ENCODE measurements at places on chromosomes 13 and 19.
A peak's percentile ranks its signal among the peaks of the same experiment; 100 is the strongest.

GRCh38 chr19:41876847-41877832, at the start of gene CD79A:
TSS of gene CD79A (plus strand) at chr19:41877279. CDS start at chr19:41877305, 26 bp downstream.
- no peak for DNase-seq

DNA sequence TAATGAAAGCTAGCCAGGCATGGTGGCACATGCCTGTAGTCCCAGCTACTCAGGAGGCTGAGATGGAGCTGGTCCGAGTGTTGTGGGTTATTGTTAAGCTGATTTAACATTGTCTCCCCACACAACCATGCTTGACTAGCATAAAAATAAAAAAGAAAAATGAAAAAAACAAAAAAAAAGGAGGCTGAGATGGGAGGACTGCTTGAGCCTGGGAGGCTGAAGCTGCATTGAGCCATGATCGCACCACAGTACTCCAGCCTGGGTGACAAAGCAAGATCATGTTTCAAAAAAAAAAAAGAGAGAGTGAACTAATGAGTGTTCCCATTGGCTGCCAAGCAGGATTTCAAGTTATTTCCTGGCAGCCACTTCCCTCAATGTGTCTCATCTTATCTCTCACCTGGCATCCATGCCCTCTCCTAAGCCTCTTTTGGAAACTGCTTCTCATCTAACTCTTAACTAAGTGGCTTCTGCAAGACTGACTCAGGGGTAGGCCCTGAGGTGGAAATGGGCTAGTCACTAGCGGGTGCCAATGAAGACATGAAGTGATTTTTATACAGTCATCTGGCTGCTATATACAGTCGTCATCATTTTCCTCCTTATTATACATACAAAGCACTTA, 4.9 kb downstream of the THAP8 start:
- DNase-seq = no peak

GRCh38 chr19:54648129-54648528, 14.7 kb upstream of the LILRB4 start:
- no peak for DNase-seq

DNA sequence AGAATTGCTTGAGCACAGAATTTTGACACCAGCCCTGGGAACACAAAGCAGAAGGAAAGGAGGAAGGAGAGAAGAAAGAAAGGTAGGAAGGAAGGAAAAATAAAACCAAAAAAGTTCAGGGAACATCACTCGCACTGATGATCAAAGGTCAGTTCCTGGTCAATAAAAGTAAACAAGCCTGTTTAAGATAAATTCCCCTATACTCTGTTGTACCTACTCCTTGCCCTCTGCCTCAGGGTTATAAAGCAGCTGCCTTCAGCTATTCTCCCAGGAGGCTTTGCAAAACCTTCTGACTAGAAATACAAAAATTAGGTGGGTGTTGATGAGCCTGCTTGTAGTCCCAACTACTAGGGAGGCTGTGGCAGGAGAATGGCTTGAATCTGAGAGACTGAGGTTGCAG, 14.9 kb upstream of the ZNF91 start:
- DNase-seq = no peak

DNA sequence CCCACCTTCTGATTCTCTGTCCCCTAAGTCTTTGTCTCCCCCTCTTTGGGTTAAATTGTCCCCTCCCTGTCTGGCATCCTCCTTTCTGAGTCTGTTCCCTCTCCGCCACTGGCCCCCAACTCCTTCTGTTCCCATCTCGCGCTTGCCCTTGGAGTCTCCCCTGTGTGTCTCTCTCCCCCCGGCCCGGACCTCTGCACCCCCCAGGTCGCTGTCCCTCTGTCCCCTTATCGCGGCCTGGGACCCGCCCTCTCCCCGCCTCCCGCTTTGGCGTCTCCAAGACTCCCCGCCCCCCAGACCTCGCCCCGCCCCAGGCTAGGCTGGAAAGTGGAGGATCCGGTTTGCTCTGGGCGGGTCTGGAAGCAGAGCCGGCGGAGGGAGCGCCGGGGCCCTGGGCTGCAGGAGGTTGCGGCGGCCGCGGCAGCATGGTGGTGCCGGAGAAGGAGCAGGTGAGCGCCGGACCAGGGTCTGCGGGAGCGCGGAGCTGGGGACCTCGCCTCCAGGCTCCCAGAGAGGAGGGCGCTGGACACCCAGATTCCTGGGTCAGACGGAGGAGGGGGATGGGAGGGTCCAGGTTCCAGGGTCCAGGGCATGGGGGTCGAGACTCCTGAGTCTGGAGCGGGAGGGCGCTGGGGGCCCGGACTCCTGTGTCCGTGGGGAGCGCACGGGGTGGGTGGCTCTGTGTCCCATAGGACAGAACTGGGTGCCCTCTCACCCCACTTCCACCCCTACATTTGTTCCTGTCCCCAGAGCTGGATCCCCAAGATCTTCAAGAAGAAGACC, at the start of gene TRPM4:
TRPM4 (plus strand) TSS at position 348 of the 780 bp plus-strand sequence; CDS start at position 423, 75 bp downstream.
- no peak for DNase-seq

- peak; percentile 99 for DNase-seq
These were observed 525 bp upstream of the MYPOP start for GRCh38 chr19:45902651-45903625.

DNA sequence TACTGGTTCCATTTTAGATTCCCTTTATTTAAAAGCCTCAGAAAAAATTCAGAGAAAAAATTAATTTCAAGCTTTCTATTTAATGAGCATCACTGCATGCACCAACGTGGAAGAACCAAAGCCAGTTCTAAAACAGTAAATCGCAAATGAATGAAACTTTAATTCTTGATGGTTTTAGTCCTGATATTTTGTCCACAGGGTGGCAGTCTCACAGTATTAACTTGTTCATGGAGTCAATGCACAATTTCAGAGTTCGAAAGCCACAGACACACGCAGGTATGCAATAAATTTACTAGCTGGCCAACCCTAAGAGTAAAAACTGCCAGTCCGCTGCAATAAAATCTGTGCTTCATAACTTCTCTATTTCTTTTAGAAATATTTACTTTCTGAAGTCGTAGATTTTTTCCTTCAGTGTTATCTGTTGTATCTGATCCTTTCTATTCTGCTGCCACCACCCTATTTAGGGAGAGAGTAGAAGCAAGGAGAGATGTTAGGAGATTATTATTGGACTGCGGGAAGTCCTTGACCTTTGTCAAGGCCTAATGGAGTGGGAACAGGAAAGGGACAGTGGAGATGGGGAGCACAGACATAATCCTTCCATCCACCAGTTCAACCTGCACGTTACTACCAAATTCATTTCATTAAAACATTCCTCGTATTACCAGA, 7.0 kb upstream of the WBP4 start:
- no peak for DNase-seq

- DNase-seq = no peak
These were observed 9.5 kb downstream of the IL4I1 start for GRCh38 chr19:49887037-49887664.

- DNase-seq = no peak
These were observed 77.3 kb upstream of the KL start for GRCh38 chr13:32938907-32939306.

DNA sequence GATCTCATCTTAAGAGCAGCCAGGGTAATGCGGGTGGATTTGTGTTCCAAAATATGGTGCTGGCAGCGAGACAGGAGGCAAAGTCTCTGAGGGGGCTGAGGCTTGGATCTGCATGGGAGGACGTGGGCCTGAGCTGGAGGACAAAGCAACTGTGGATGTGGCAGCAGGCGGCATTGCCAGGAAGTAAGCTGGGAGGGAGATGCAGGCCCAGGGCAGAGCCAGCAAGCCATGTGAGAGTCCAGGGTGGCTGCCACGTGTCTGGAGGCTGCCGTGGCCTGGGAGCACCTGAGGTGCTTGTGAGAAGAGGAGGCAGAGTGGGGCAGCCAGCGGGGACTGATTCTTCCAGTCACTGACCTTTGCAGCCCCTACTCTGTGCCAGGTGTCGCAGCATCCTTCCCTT, 52.0 kb downstream of the DPF1 start:
- no peak for DNase-seq

DNA sequence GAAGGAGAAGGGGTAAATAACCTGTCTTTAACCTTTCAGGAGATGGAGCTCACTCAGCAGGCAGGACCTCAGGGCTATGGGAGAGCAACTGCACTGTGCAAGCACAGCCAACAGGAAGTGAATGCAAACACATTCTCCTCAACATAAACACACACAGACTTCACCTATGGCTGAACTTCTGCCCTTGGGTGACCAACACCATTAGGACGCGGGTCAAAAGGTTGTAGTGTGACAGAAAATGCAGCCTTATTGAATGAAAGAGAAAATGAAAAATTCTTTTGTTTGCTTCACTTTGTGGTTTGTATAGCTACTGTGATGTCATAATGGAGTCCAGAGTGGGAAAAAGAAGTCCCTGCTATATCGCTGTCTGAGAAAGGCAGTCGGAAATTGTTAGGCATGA, 323.0 kb downstream of the NDFIP2 start:
- DNase-seq = no peak

- DNase-seq = no peak
These were observed 241.6 kb upstream of the MAB21L1 start for GRCh38 chr13:35718084-35718483.

DNA sequence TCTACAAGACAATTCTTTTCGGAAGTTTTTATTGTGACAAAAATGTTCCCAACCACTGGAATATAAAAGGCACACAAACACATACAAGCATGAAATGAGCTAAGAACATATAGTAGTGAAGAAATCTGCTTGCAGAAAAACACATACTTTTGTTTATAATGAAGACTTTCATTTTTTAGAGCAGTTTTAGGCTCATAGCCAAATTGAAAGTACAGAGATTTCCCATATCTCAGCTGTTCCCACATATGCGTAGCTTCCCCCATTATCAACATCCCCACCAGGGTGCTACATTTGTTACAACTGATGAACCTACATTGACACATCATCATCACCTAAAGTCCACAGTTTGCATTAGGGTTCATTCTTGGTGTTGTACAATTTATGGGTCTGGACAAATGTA, 249.4 kb downstream of the KCTD12 start:
- no peak for DNase-seq

DNA sequence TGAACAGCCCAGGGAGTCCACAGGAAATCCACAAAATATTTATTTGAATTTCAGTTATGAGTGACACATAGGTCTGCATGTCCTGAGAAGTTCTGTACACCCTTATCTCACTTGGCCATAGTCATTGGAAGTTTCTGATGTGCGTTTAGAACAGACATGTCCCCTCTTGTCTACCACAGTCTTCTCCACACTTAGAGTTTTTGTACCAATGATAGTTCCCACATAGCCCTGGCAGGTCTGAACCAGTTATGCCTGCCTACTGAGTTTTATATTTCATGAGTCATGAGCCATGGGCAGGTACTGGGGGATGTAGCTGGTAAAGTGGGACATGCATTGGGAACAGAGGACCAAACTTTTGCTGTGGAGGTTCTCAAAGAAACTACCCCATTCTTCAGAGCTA, 11.3 kb downstream of the ZNF132 start:
- DNase-seq = no peak

GRCh38 chr13:35700671-35701070, 224.2 kb upstream of the MAB21L1 start:
- DNase-seq = no peak

GRCh38 chr13:20118268-20119140, 42.3 kb downstream of the GJA3 start:
- DNase-seq = peak; percentile 78

GRCh38 chr13:45370922-45371406, 30.0 kb upstream of the TPT1 start:
- peak; percentile 2 for DNase-seq

DNA sequence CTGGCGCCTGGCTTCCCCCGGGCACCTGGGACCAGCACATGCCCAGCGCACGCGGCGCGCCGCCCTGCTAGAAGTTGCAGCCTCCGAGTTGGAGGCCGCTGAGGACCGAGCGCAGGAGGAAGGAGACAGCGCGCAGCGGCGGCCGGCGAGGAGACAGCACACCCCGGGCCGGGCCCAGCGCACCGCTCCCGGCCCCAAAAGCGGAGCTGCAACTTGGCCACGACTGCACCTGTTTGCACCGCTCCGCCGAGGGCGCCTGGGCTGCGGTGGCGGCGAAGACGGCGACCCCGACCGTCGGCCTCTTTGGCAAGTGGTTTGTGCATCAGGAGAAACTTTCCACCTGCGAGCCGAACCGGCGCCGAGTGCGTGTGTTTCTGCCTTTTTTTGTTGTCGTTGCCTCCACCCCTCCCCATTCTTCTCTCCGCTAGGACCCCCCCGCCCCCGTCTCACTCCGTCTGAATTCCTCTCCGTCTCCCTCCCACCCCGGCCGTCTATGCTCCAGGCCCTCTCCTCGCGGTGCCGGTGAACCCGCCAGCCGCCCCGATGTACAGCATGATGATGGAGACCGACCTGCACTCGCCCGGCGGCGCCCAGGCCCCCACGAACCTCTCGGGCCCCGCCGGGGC, at the start of gene SOX1:
SOX1 (plus strand) TSS at position 34 of the 626 bp plus-strand sequence; CDS start at position 544, 510 bp downstream.
- DNase-seq = no peak

GRCh38 chr19:1417681-1418495, 10.5 kb downstream of the DAZAP1 start:
- no peak for DNase-seq

- DNase-seq = no peak
These were observed 4.4 kb upstream of the C19orf18 start for GRCh38 chr19:57978586-57979289.

GRCh38 chr19:18562086-18562485, 4.4 kb downstream of the KXD1 start:
- DNase-seq = no peak

GRCh38 chr13:40172149-40172591, 494.3 kb downstream of the FOXO1 start:
- no peak for DNase-seq

GRCh38 chr19:42254089-42254849, 659 bp downstream of the ERF start:
- DNase-seq = peak; percentile 72

GRCh38 chr19:38731654-38732301, 12.5 kb downstream of the CAPN12 start:
- DNase-seq = no peak

GRCh38 chr13:89783221-89783755, 1564.2 kb upstream of the MIR17HG start:
- DNase-seq = no peak

DNA sequence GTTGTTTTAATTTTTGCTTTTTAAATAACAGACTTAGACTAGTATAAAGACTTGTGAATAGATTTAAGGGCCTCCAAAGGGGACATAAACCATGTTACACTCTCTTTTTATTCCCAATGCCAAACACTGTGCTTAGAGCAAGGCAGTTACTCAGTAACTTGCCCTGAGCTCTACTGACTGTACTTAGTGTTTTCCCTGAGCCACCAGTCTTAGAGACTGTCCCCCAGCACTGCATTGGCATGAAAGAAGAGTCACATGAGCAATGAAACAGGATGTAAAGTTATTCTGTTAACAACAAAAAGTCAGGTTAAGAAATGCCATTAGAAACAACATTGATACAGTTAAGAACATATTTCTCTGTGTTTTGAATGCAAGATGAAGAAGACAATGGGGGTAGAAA, 187.9 kb downstream of the TBC1D4 start:
- DNase-seq = no peak

Measured in hypothalamus (tissue), 51 donors.